Peyer's patch (tissue), 4 donors: ENCODE measurements at places on chromosomes 5 and 9.

DNA sequence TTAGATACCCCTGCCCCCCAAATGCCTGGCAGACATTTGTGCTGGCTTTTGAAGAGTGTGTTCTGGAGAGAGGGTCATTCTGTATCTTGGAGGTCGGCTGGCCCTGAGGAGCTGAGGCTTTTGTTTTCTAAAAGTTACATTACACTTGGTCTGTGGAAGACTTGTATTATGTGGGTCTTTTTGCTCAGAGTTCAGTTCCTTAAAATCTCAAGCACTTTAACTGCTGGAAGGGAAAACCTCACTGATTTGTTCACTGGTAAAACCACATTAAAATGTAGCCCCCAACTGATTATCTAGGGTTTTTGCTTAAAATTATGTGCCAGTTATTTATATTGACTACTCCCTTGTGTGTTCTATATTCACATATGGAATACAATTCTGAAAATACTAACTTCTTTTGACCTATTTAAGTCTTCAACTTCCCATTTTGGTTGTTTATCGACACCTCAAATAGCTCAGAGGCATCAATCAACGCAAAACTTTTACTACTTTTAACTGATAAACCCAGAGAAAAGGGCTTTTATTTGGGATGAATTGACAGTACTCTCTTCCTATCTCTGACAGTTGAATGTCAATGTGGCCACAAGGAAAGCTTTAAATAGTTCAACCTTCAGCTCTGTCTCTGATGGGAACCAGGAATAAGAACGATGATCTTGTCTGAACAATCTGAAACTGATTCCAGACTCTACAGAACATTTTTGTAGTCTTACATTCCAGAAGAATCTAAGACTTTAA is 54.0 kb upstream of the MAP3K1 start:
- DNase-seq, result no peak

DNA sequence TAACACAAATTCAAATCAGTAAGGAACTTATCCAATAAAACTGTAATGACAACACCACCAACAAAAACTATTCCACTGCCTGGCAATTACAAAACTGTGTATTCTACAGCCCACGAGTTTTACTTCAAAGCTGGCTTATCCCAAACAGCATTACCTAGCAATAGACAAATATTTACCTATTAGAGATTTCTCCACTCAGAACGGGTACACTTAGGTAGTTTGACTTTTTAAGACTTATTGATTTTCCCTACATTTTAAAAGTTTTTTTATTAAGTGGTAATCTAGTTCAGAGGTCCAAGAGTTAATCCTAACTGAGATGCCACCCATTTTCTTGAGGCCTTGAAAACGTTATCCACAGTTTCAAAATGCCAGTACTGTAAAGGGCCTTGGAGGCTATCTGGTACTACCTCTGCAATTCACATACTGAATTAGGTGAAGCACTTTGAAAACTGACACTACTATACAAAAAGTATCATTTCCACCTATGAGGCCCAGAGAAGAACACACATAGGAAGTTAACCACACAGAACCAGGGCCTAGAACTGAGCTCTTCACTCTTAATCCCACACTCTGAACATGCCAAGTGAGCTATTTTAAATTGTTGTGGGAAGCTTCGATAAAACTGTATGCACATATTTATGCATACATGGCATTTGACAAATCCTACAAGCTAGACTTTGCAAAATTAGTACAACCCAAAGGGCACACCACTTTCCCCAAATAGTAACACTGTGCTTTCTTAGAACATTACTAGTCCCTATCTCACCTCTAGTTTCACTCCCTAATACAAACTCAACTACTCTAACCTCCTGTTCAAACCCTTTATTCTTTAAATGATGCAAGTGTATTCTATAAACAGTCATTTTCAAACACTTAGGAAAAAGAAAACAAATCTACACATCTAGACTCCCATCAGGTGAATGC is 2.1 kb downstream of the NADK2 start:
- DNase-seq, result no peak

DNA sequence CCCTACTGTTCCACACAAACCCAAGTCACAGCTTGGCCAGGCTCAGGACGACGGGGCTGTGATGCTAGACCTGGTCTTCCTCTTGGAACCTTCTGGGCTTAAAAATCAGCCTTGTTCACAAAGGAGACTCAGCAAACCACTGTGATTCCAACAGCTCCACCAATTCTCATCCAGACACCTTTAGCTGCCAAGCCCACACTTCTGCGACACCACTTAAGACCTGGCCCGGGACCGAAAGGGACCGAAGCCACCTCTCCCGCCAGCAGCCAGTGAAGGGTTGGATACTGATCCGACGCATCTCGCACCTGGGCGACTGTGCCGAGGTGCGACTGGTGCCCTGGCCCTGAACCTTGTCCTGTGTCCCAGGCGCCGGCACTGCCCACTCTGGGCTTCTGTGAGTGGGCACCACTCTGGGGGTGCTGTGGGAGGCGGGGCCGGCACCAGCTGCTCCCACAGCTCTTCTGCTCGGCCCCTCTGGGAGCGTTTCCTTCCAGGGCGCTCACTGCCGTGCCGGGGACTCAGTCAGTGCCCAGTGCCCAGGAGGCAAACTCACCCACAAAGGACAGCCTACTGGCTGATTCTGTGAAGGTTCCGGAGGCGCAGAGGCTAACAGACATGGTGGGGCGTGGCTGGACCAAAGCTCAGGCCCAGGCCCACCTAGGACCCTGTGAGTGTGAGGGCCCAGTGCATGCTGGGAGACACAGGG is 50.9 kb downstream of the EXD3 start:
- no peak for DNase-seq

GRCh38 chr9:114945616-114946412 is 15.4 kb upstream of the TNFSF8 start:
- DNase-seq, result no peak

GRCh38 chr9:137396227-137396626 is 26.7 kb downstream of the EXD3 start:
- DNase-seq, result no peak

DNA sequence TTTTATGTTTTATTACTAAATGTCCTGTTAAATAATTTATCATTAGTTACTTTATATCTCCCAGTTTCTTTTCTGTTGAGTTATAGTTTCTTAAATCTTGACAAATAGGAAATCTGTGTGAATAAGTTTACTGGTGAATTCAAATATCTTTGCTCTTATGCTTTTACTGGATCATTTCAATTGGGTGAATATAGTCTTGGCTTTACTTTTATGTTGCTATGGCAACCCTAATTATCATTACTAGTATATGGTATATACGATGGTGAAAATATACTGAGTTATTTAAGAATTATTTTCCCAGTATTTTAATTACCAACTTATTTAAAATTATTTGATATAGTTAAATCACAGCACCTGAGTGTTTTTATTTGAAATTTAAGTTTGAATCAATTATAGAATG is 363.0 kb downstream of the CDH10 start:
- DNase-seq, result no peak

GRCh38 chr5:2492476-2492875 is 259.0 kb downstream of the IRX2 start:
- DNase-seq, result no peak

GRCh38 chr5:133663397-133664054 is 51.2 kb upstream of the FSTL4 start:
- no peak for DNase-seq

GRCh38 chr5:88890070-88890781 is 7.2 kb upstream of the MEF2C start:
- no peak for DNase-seq

DNA sequence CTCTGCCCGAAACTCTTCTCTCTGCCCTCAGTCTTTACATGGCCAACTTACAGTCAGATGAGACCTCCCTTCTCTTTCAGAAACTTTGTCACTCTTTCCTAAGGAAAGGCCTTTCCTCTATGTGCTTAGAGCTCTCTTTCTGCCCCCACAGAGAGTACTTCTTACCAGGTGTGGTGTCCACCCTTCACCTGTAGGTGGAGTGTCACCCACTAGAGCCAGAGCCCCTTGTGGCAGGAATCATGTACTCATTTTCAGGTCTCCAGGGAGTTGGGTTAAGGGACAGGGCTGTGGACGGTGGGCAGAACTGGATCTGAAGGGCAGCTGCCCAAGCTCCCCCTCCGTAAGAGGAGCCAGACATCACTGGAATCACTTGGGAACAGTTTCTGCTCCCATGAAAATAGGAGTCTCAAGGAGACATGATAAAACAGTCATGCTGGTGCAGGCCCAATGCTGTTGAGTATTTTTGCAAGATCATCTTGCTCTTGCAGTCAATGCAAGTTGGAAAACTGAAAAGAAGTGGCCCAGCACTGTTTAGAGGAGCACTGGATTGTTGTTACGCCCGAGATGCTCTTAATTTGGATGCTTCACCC is 436.7 kb downstream of the ZSWIM6 start:
- DNase-seq, result peak; percentile 61

- DNase-seq, result no peak
Measured at GRCh38 chr9:104682642-104683041, 11.7 kb upstream of the OR13D1 start.

DNA sequence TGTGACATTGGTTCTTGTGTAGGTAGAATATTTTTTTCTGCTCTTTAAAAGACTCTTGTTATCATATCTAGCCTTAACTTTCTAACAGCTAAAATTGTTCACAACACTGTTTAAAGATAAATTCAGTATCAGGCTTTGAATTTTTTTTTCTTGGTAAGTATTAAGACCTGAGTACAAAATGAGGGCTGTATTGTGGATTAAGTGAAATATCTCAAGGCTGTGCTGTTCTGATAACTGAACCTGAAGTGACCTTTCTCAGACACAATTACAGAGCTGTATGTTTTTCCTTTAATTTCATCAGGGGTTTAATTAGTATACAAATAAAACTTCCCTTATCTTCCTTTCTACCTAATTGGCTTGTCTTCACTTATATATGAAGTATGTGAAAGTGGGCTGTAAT is 290.5 kb downstream of the CCDC171 start:
- no peak for DNase-seq

- no peak for DNase-seq
Measured at GRCh38 chr9:127751269-127752054, 16.4 kb upstream of the TOR2A start.

- no peak for DNase-seq
Measured at GRCh38 chr5:95734187-95734586, 3.1 kb downstream of the RHOBTB3 start.

GRCh38 chr9:99181206-99181605 is 40.5 kb downstream of the ALG2 start:
- no peak for DNase-seq

GRCh38 chr5:135313946-135314345 is 85.1 kb downstream of the MACROH2A1 start:
- no peak for DNase-seq

- no peak for DNase-seq
Measured at GRCh38 chr9:132832171-132832881, 45.8 kb downstream of the AK8 start.

DNA sequence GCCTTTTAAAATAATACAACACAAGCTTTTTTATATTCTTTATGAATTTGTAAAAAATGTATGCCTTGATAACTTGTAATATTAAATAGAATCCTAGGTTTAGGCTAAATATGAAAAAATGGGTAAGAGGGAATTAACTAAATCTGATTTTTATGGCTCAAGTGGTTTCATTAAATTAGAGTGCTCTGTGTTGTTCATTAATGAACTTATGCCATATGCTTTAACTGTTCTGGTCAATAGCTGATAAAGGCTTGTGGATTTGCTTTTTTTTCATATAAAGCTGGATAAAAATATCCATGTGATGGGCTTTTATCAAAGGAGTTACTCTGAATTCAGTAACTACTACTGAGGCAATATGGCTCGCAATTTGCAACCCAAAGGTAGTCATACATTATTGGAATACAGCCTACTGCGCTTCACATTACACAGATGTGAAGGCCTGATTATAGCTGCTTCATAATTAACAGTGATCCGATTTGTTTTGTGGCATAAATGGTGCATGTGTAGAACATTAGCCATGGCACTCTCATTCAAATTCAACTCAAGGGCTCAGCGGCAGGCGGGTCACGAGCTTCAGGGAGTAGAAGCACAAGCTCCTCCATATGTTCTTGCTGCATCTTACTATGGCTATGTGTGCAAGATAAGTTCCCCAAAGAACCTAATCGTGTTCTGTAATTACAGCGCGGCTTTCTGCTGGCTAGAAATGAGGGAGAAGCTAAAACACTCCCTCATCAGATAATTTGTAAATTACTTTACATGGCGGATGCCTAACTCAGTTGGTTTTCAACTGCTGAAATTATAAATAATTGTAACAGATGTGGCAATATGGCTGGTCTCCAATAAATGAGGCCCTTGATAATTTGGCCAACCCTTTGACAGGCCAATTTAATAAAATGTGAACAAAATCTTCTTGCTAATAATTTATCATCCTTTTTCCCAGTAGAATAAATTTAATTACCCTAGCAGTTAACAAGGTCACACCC is 188.3 kb downstream of the CNTLN start:
- DNase-seq, result no peak

GRCh38 chr9:127131871-127132270 is 9.4 kb upstream of the ANGPTL2 start:
- DNase-seq, result peak; percentile 31

- DNase-seq, result no peak
Measured at GRCh38 chr9:95425910-95426551, 90.7 kb downstream of the PTCH1 start.

GRCh38 chr5:31334061-31334860 is 140.8 kb downstream of the CDH6 start:
- DNase-seq, result no peak

- no peak for DNase-seq
Measured at GRCh38 chr5:94849821-94850736, 231.6 kb downstream of the SLF1 start.

DNA sequence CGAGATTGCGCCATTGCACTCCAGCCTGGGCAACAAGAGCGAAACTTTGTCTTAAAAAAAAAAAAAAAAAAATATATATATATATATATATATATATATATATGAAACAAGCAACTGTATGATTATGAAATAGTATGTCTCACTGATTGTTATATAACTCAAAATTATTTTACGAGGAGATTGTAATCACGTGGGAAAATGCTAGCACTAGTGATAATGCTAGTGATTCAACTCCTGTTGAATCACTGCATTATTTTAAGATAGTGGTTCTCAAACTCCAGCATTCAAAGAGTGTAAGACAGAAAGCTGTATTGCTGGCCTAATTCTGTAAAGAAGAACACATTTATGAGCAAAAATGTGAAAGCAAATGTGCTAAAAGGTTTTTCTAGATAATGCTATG is 12.4 kb upstream of the PTPN3 start:
- no peak for DNase-seq

DNA sequence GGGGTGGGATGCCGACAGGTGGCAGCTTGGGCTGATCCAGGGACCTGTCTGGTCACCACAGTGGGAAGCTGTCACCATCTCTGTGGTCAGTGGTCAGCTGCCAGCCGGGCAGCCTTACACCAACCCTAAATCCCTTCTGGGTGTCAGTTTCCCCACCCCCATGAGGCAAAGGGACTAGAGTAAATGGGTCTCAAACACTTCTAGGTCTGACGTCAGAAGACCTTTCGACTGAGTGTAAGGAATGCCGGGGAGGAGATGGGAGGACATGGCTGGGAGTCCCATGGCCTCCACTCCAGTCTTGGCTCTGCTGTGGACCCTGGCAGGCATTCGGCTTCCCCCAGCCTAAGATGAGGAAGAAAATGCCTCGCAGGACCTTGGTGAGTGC is 40.3 kb upstream of the SLC25A51 start:
- DNase-seq, result no peak

- DNase-seq, result no peak
Measured at GRCh38 chr9:99143655-99144054, 38.7 kb downstream of the TGFBR1 start.

- DNase-seq, result no peak
Measured at GRCh38 chr5:40976836-40977235, 67.5 kb downstream of the C7 start.
